Activated naive CD4-positive, alpha-beta T cell treated with anti-CD3 and anti-CD28 coated beads, Interleukin-2, amount 50 U/mL, for 16 hours (primary cell): ENCODE measurements at places on chromosomes 11 and 22.

GRCh38 chr11:108997826-108998225 is 333.0 kb downstream of the DDX10 start:
- no peak for DNase-seq

GRCh38 chr11:97110376-97110775 is 720.6 kb downstream of the JRKL start:
- no peak for DNase-seq

- no peak for DNase-seq
Measured at GRCh38 chr11:26144291-26144690, 187.6 kb upstream of the ANO3 start.

GRCh38 chr11:133842730-133843129 is 2.6 kb downstream of the SPATA19 start:
- DNase-seq, result no peak

DNA sequence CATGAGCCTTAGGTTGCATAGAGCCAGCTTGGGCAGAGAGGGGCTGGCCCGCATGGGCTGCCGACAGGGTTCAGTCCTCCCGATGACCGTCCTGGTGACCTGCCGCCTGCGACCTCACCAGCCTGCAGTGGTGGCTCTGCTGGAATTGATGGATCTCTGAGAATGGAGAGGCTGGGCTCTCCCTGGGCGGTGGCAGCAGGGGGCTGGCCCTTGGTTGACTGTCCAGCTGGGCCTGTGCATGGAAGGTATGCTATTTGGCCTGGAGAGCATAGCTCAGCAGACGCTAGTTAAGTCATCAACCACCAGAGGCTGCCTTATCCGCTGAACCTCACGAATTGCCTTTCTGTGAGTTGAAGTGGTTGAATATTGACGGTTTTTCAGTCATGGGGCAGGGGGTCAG is 19.7 kb downstream of the GRAMD4 start:
- no peak for DNase-seq

GRCh38 chr11:76825726-76826396 is 34.9 kb upstream of the ACER3 start:
- DNase-seq, result no peak

GRCh38 chr11:8101421-8101820 is 20.4 kb downstream of the TUB start:
- no peak for DNase-seq

DNA sequence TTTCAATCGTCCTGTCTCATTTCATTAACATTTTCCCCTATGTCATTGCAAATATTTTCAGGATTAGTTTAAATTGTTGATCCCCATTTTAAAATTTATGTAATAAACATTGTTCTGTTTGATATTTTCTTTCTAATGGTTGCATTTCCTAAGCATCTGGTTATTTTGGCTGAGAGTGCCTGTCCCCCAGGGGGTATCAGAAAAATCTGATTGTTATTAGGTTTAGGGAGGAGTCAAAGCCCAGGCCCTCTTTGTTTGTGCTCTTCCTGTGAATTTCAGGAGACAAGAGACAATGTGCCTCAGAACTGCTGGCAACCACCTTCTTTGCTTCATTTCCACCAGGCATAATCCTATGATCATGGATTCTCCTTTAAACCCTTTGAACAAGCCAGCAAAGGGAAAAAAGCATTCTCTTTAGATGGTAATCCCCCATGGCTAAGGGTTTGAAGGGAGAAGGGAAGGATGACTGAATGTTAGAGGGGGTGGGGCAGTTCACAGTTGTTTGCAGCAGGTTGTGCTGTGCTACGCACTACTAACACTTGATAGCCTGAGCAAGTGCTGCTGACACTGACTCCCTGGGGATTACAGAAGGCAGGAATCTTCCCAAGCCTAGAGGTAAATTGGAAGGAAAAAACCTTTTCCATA is 462.4 kb upstream of the LRRC4C start:
- DNase-seq, result no peak

- DNase-seq, result peak; percentile 73
Measured at GRCh38 chr11:76807206-76807875, 24.2 kb downstream of the TSKU start.

DNA sequence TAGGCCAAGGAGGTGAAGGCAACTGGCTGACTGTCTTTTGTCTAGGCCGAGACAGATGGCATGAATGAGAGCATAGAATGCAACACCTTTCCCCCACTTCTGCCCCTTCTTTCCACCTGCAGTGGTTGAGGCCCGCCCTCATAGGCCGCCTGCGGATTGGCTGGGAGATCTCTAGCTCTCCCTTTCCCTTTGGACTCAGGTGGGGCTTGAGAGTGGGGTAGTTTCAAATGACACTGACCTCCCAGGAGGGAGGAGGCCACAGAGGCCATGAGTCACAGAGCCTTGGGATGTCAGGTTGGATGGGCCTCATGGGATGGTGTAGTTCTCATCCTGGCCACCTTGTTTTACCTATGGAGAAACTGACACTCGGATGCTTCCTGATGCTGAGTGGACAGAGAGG is 9.1 kb downstream of the MICAL2 start:
- no peak for DNase-seq

DNA sequence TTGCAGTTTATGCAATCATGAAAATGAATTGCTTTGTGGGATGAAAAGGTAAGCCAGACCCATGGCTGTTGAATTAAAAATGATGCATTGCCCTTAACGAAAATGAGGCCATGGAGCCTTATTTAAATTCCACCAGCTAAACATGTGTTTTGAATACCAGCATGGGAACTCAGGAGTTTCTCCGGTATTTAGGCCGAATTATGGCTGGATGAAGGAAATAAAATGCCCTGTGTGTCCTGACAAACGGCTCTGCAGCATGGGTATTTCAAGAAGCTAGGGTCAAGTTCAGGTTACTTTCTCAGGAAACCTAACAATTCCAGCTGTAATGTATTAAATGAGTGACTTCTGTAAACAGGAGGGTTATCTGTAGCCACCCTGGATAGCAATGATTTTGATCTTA is 38.3 kb downstream of the AMOTL1 start:
- no peak for DNase-seq

- peak; percentile 46 for DNase-seq
Measured at GRCh38 chr22:31526270-31526669, 29.9 kb downstream of the SFI1 start.

DNA sequence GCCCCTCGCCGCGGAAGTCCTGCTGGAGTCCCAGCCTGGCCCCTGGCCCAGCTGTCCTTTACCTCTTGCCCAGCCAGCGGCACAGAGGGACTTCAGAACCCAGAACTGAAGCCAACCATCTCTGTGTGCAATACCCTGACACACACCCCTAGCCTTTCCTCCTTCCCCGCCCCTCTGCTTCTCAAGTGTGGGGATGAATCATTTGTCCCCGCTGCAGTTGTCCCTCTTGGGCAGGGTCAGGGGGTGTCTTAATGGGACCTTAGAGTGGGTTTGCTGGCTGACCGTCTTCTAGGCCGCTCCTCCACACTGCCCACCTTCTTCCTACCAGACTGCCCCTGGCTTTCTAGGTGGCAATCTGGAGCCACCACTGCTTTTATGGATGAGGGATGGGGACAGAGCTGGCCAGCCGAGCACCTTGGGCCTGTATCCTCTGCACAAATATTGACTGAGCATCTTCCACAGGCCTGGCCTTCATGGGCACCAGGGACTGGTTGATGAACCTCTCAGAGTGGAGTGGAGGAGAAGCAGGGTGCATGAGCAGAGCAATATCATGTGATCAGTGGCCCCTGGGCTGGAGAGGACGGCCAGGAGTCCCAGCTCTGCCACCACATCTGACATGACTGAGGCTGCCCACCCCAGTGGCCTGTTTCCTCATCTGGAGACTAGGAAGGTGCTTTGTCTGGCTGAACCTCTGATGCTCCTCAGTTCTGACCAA is 668 bp upstream of the CHST1 start:
- DNase-seq, result no peak

GRCh38 chr22:30783021-30783420 is 88.3 kb downstream of the OSBP2 start:
- DNase-seq, result no peak

GRCh38 chr11:45354976-45355705 is 69.0 kb upstream of the SYT13 start:
- DNase-seq, result peak; percentile 87

- DNase-seq, result no peak
Measured at GRCh38 chr11:95095858-95096587, 6.4 kb downstream of the ENDOD1 start.

DNA sequence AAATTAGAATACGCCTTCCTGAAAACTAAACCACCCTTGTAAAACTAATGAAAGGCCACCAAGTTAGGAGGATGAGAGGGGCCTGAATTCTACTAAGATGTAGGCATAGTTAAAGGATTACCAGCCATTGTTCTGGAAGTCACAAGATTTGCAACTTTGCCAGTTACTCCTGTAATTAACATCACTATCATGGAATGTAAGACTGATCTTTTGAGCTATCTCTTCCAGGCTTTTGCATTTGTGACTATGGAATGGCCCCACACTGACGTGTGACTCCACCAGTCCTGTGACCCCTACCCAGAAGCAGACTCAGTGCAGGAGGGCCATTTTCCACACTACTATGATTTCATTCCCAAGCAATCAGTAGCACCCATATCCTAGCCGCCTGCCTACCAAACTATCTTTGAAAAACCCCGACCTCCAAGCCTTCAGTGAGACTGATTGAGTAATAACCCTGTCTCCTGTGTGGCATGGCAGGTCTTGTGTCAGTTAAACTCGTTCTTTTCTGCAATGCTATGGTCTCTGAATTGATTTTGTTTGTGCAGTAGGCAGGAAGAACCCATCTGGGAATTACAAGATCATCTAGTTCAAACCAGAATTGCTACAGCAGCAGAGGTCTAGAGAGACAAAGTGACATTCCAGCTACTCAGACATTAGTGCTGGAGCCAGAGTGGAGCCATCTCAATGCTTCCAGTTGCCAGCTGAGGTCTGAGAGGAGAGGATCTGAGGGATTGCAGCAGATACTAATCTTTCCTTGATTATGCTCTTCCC is 1.9 kb upstream of the CTSF start:
- DNase-seq, result no peak

- peak; percentile 85 for DNase-seq
Measured at GRCh38 chr11:14358729-14359439, at the start of gene RRAS2. Gene RRAS2, minus strand, starts transcription at chr11:14359183. Its CDS starts 313 bp downstream, at chr11:14358870.

DNA sequence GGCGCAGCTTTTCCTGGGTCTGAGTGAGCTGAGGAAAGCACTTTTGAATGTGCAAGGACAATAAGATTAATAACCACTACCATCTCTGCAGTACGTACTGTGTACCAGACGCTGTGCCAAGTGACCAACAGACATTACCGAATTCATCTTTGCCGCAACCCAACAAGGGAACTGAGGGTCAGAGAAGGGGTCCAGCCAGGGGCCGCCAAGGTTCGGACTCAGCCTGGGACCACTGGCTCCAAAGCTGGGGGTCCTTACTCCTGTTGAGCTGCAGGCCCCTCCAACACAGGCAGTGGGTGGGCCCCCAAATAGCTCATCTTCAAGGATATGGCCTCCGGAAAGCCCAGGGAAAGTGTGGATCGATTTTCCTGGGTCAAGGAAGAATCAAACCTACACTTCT is 55.0 kb upstream of the EMID1 start:
- no peak for DNase-seq

DNA sequence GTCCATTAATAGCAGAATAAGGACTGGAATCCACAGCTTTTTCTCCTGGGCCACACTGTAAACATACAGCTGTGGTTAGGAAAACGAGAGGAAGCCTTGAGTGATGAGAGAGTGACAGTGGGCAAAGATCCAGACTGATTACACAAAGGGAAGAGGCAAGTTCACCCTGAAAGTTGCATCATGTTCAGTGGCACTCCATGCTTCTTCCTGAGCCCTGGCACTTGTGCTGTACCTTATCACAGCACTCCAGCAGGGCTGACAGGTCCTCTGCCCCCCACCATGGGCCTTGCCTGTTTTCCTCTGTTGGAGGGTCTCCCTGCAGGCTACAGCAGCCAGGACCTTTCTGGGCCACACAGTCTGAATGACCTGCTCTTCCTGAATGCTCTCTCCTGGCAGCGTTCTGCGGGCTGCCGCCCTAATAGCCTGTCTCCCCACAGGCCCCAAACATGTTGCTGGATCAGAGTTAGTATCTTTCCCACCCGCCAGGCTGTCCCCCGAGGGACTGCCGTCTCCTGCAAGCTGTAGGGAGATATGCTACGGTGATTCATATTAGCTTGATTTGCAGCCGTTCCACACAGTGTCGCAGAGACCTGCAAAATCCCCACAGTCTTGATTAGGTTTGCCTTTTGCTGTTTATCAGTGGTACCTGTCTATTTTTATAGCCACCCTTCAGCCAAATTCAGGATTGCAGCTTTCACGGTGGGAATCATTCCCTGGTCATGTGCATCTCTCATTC is 60.2 kb downstream of the NTM start:
- DNase-seq, result no peak

GRCh38 chr22:35102663-35103062 is 36.7 kb downstream of the ISX start:
- no peak for DNase-seq

GRCh38 chr11:37861671-37862070 is 1263.6 kb upstream of the RAG2 start:
- no peak for DNase-seq

DNA sequence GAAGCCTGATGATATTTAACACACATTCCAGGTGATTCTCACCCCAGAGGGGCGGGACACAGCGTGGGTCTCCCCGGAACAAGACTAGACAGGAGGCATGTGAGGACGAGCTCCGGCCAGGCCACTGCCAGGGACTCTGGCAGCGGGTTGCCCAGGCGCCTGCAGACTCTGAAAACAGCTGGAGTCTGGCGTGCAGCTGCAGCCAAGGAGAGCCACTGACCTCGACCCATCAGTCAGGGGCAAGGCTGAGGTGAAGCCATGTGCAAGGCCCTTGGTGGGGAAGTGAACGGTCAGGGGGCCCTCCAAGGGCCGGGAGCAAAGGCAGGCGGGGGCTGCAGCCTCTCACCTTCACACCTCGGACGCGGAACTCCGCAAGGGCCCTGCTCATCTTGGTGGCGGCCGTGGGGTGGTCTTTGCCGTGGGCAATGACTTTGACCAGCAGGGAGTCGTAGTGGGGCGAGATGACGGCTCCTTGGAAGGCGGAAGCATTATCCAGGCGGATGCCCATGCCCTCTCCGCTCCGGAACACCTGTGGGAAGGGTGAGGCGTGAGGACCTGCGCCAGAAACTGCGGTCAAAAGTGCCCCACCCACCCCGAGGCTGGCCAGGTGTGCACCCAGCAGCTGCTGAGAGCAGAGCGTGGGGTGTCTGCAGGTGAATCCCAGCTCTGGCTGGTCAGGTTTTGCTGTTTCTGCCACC is 6.7 kb downstream of the LRFN4 start:
- DNase-seq, result no peak

DNA sequence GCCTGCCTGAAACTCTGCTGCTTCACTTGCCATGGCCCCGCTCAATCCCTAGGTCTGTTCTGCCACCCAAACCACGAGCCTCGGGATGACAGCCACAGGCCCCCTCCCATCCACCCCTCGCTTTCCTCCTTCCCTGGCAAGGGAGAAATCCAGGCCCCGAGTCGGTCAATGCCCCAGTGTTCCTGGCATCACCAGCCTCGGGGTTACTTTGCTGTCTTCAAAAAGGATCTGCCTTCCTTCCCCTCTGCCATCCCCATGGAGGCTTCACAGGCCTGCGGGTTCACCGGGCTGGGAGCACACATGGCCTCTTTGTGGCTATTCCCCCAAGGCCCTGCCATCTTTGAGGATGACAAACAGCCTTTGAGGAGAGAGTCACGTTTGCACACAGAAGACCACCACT is 38.8 kb upstream of the ALX4 start:
- no peak for DNase-seq

GRCh38 chr11:76030968-76031590 is 175.2 kb downstream of the WNT11 start:
- DNase-seq, result no peak
